Neural crest cell (in vitro differentiated cells): ENCODE measurements at places on chromosomes 3 and 15. TPM values are rescaled to one million over a fixed set of nuclear protein-coding genes. Genes with fewer than 3 reads are reported as not detected.

- peaks cover 4% of the 10 kb centered on the region for H3K4me1 ChIP-seq
- H3K27ac ChIP-seq: no peak overlapping the region
- H3K27me3 ChIP-seq: no peaks in the 10 kb centered on the region
- peaks cover 20% of the 10 kb centered on the region for H3K36me3 ChIP-seq
- DNase-seq: no peak
Observed at GRCh38 chr3:168029705-168030104, 66.0 kb downstream of the GOLIM4 start.

- H3K4me3 ChIP-seq: no peak overlapping the region
- H3K27ac ChIP-seq: no peak overlapping the region
- H3K4me1 ChIP-seq: peaks cover 15% of the 10 kb centered on the region
- H3K36me3 ChIP-seq: peaks cover 3% of the 10 kb centered on the region
- no peaks in the 10 kb centered on the region for H3K27me3 ChIP-seq
- DNase-seq: no peak
Observed at GRCh38 chr3:180934638-180935037, 22.2 kb downstream of the FXR1 start.

The TRMT10C gene
- 28.9 and 31.0 TPM in 2 replicates for total RNA-seq

The PIK3R4 gene
- total RNA-seq: 29.0 and 34.2 TPM in 2 replicates

The PAQR9 gene
- 1.8 and 1.9 TPM in 2 replicates for total RNA-seq

The LYZL4 gene
- total RNA-seq: not detected in 2 replicates
